ENCODE measurements at places on chromosomes 11 and 22.

GRCh38 chr11:60769811-60770210 lies 13.1 kb downstream of the MS4A15 start:
- DNase-seq = no peak

- DNase-seq = peak; percentile 89
Measured at GRCh38 chr22:42661985-42662831, 13.0 kb upstream of the CYB5R3 start.

DNA sequence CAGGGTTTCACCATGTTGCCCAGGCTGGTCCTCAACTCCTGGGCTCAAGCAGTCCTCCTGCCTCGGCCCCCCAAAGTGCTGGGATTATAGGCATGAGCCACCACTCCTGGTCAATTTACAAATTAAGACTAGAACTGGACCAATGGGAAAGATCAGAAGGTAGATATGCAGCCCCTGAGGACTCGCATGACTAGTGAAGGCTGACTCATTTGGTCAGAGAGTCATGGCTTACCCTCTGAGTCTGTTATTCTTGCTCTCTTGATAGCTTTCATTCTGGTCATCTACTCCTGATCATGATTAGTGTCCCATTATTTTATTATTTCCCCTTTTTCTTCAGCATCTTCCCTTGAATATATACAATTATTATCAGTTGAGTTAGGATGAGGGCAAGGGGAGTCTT lies 2.7 kb upstream of the LDHAL6A start:
- no peak for DNase-seq

DNA sequence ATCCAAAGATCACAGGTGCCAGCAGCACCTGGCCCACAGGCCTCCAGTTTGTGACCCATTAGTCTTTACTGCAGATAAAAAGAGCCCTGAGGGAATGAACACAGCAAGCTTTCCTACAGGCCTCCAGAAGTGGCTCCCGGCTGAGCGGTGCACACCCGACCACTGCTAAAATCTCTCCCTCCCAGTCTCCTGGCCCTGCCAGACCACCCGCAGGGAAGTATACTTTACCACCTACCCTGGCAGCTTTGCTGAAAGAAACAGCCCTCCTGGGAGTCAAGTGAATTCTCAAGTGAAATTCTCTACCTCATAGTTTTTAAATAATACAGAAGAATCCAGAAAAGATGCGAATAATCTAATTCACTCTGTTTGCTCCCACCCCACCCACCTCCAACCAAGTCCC lies 15.4 kb upstream of the MTNR1B start:
- no peak for DNase-seq

GRCh38 chr11:37391615-37392014 lies 793.6 kb upstream of the RAG2 start:
- DNase-seq = no peak

DNA sequence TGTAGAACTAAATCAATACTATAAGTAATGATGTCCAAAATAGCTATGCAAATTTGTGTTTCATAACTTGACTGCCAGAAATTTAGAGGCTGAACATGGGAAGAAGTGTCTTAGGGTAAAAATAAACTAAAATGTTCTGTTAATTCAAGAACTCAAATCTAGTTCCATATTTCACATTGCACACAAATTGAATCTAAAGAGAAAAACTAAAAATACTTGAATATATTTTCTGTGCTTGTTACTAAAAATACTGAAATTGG lies 43.5 kb downstream of the FANCF start:
- DNase-seq = no peak

- DNase-seq = no peak
Measured at GRCh38 chr22:31846161-31847115, 92.6 kb downstream of the DEPDC5 start.

- no peak for DNase-seq
Measured at GRCh38 chr11:108927791-108928545, 263.1 kb downstream of the DDX10 start.

- DNase-seq = no peak
Measured at GRCh38 chr11:8689726-8690255, 7.2 kb downstream of the RPL27A start.

DNA sequence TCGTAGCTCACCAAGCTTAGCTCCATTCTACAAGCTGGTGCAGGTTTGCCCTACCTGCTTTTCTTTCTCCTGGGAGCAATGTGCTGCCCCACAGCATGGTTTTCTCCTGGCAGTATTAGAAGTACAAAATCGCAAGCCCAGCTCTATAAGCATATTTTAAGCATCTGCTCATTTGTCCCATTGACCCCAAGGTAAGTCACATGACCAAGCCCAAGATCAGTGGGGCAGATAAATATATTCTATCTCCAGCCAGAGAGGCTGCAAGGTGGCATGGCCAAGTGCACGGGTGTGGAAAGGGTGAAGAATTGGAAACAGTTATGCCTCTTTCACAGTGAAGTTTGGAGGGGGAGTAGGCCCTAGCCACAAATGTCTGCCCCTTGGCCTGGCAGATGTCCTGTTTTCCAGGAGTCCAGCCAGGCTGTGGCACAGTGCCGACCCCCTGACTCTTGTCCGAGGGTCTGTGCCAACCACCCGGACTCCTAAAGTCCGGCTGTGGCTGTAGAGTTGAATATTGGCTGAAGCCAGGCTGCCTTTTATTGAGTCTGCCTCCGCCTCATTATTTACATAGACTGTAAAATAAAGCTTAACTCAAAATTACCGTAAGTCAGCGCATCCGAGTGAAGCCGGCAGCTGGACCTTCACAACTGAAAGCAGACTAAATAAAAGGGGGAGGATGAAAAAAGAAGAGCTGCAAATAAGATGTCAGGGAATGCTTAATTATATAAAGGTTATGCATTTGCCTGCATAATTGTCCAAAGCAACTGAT lies 165.7 kb downstream of the COMMD9 start:
- DNase-seq = peak; percentile 80

DNA sequence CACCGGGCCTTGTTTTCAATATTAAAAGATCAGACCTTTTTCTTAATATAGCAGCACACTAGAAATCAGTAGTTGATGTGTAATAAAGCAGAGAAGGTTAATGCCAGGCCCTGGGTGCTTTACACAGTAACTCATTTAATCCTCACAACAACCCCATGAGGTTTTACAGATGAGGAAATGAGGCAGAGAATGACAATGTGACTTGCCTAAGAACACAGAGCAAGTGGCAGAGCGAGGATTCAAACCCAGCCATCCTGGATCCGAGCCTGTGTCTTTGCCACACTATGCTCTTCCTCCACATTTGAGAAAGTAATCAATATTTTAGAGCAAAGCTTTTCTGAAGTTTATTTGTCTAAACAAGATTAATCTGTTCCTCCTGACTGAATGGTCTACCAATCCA lies 7.2 kb downstream of the JAML start:
- DNase-seq = no peak

DNA sequence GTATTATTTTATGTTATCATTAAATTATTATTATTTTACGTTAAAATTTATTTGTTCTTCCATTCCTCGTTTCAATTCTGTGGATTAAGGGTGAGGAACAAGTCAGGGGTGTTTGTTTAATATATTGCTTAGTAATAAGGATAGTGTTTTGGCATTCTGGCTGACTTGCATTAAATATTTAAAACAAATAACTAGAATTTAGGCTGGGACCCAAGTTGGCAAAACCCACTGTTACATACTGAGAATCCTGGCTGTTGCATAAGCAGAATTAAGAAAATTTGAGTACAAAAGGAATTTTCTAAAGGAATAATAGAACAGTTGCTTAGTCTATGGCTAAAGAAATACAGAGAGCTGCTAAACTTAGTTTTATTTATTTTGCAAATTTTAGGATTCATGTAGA lies 196.4 kb downstream of the GUCY1A2 start:
- no peak for DNase-seq

DNA sequence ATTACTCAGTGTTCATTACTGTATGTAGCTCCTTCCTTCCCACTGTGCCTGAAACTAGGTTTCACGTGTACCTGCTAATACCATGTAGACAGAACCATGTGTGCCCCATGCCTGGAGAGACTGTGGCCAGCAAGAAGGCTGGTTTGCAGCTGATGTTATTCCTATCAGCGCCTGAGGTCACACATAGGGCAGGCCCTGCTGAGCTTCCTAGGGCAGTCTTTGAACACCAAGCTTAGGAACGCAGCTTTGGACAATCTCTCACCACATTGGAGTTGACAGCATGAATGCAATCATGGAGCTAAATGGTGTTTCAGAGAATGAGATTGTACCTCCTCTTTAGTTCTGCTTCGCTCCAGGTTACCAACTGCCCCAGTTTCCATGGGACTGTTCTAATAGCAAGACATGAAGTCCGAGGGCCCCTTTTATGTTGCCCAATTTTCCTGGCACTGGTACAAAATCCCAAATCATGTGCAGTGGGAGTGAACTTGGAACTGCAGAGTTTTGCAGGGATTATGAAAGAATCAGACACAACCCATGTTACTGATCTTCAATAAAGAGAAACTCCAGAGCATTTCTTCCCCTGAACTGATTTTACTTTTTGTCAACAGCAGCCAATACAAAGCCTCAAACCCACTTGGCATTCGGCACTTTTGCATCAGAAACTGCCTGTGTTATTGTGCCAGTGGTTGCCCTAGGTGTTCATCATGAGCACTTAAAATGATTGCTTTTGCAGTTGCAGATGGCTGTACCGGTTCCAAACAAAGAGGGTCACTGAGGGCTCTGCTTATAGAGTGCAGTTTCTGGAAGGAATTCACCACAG lies 154.2 kb upstream of the TTC12 start:
- peak; percentile 36 for DNase-seq

DNA sequence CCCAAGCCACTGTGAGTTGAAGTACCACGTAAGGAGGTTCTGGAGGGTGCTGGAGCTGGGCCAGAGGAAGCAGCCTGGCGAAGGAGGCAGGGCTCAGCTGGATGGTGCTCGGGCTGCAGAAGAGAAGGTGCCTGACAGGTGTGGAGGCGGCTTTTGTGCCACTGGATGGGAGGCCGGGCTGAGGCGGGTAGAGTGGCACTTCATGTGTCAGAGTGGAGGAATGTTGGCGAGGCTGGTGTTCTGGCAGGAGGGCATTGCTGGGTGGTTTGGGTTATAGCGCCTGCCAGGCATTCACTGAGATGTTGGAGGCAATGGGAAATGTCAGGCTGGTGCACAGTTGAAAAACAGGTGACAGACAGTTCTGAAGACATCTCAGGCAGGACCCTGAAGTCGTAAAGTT lies 24.2 kb downstream of the UBE2L3 start:
- no peak for DNase-seq

GRCh38 chr11:46049325-46049897 lies 71.8 kb downstream of the PHF21A start:
- DNase-seq = peak; percentile 34
